CD4-positive, alpha-beta T cell treated with Interleukin-12 subunit alpha and Interleukin-12 subunit beta, for 1 hour (primary cell): ENCODE measurements at places on chromosomes 12 and 14.

- DNase-seq, result no peak
These were observed 44.3 kb upstream of the KTN1 start for GRCh38 chr14:55535516-55536203.

DNA sequence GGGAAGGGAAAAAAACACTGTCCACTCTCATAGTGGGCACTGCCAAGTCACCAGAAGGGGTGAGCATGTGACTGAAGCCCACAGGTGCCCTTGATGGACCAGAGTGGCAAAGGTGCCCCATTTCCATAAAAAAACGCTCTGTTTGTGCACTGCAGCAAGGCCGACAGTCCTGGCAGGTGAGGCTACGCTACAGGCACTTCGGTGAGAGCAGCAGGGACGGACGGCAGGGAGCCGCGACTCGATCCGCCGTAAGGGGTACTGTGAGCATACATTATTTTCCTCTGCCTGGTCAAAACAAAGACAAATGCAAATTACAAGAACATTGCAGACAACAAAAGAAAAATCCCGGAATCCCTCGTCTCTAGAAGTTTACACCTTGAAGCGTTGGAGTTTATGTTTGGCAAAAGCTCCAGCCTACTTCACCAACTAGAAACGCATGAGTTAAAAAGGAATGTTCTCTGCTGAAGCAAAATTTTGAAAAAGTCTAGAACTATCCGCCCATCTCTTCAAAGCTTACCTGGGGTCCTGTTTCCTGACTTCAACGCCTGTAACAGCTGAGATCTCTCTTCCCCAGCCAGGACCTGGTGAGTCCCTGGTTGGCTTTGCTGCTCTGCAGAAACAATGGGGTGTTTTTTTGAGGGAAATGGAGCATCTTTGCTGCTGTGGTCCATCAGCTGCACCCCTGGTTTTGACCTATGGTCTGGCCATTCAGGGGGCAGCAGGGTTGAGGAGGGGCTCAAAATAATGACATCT, 52.9 kb upstream of the RFLNA start:
- DNase-seq, result no peak

DNA sequence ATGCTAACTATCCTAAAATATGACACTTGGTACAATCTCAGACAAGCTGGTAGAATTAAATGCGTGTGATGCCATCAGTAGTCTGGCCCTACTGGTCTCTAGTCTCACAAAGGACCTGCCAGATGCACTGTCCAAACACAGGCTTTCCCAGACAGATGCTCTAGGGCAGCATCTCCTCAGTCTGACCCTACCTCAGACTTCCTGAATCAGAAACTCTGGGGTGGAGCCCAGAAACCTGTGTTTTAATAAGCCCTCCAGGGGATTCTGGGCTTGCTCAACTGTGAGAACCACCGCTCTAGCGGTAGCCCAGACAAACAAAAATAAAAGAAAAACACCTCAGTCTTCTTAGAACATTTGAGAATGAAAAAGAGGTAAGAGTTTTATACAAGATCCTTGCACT, 48.0 kb downstream of the BDKRB1 start:
- DNase-seq, result no peak

- no peak for DNase-seq
These were observed 8.8 kb upstream of the A2M start for GRCh38 chr12:9124383-9125031.

DNA sequence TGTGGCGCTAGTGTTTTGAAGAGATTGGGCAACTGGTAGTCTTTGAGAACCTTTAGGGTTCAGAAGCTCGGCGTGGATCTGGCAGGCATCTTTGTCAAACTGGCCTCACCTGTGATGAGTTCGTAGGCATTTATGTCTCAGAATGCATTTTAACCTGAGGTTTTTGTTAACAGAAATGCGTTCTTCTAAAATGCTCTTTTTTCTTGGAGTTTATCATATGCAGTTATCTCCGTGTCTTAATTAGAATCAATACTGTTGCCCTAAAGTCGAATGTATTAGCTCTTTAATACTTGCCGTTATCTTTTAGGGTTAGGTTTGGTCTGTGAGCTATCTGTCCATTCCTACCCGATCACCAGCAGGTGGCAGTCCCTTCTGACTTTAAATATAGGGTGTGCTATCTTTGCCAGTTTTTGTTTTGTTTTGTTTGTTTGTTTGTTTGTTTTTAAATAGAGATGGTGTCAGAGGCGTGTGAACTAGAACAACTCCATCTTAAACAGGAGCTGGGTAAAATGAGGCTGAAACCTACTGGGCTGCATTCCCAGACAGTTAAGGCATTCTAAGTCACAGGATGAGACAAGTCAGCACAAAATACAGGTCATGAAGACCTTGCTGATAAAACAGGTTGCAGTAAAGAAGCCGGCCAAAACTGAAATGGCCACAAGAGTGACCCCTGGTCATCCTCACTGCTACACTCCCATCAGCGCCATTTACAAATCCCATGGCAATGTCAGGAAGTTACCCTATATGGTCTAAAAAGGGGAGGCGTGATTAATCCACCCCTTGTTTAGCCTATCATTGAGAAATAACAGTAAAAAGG, 1.4 kb downstream of the ATF1 start:
- DNase-seq, result peak; percentile 69

- DNase-seq, result no peak
These were observed 138.9 kb upstream of the CCND2 start for GRCh38 chr12:4134448-4135263.

GRCh38 chr14:105171004-105171673, 2.6 kb upstream of the JAG2 start:
- DNase-seq, result no peak

GRCh38 chr14:24240110-24240918, 2.1 kb downstream of the TINF2 start:
- no peak for DNase-seq

- DNase-seq, result no peak
These were observed 108.0 kb downstream of the RIMBP2 start for GRCh38 chr12:130608132-130608531.

DNA sequence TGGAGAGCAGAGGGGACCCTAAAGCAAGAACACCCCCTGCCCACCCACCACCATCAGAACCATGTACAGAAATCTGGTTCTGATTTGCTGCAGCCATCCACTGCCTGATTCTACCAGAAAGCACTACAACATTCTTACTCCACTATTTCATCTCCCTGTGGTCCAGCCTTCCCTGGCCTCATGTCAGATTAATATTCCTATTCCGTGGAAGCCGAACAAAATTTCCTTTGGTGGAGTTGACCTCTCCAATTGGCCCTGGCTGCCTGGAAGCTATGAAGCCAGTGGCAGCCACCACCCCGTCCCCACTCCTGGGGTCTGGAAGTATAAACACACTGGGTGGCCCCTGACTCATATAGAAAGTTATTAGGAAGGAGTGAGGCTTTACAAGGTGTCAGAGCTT, 60.2 kb downstream of the ANO2 start:
- DNase-seq, result no peak
